ENCODE measurements at places on chromosomes 4 and X.

GRCh38 chrX:471281-471680, 84.6 kb upstream of the PPP2R3B start:
- no peak for DNase-seq

DNA sequence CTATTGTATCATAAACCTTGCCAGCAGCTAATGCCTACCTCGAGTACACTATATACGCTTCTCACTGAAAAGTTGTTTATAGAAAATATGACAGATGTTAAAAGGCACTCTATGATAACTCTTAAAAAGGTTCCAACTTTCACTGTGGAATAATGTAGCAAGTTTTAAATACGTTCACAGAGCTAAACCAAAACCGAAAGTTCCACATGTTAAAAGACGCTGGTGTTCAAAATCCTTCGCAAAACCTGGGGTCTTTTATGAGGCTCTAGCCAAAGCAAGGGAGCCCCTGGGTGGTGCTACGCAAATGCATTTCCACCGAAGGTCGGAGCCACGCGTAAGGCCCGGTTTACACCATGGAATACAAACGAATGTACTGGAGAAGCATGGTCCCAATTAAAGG, 103.7 kb upstream of the TENM3 start:
- DNase-seq = no peak

DNA sequence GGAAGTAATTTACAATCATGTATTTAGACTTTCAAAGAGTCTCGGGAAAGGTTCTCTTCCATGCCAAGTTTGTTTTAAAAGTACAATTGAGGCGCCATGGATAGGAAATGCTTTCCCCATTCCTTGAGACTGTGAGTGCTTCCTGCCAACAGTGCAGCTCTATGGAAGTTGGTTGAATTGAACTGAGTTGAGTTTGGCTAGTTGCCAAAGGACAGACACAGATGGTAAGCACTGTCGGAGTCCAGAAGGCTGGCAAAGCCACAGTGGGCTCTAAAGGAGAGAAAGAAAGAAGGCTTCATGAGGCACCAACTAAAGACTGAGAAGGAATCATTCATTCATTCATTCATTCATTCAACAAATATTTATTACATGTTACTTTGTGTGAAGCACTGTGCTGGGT, 4.3 kb upstream of the KCNE5 start:
- DNase-seq = no peak

- DNase-seq = no peak
Measured at GRCh38 chr4:88215351-88215750, 56.9 kb upstream of the ABCG2 start.

GRCh38 chr4:38324861-38325628, 339.0 kb upstream of the KLF3 start:
- DNase-seq = no peak

- DNase-seq = peak; percentile 41
Measured at GRCh38 chrX:39728852-39729598, 368.7 kb downstream of the BCOR start.

DNA sequence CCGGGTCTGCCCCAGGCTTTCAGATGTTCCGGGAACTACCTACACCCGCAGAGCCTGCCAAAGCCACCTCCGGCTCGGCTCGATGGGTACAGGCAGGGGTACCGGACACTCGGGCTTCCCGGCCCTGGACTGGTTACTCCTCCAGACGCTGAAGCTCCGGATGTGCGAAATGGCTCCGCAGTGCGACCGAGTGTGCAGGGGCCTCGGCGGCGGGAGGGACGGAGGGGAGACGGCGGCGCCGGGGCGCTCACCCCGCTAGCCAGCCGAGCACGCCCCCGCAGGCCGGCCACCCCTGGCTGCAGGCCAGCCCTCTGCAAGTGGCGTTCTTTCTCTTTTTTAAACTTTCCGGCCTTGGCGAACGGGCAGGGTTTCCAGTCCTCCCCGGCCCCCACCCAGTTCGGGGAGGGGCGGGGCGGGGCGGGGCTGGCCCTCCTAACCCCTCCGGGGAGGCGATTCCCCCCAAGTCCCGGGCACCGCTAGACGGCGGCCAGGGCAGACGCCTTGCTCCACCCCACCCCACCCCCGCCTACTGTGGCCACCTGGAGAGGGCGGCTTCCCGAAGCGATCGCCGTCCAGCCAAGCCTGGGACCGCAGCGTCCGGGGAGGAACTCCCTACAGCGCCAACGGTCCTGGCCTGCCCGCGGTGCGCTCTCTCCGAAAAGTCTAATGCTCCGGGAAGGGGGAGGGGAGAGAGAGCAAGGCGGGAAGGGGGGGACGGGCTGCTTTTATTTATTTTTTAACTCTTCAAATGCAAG, 7.5 kb downstream of the BCOR start:
- no peak for DNase-seq

DNA sequence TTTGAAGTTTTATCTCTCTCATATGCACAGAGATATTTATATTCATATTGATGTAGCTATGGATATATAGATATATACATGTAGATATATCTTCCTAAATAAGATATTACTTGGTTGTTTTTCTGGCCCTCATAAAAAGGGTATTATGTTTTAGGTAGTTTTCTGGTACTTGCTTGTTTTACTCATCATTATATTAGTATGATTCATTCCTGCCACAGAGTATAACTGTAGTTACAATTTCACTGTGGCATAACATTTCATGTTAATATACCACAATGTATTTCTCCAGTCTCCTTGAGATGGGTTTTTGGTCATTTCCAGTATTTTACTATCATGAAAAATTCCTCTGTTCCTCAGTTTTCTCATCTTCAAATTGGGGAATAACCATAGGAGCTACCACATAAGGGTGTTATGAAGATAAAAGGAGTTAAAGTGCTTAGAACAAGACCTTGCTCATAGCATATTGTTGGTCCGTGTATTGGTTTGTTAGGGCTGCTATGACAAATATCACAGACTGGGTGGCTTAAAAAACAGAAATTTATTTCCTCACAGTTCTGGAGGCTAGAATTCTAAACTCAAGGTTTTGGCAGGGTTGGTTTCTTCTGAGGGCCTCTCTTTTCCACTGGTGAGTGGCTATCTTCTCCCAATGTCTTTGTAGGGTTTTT, 129.7 kb downstream of the TMEM164 start:
- DNase-seq = no peak
